ENCODE measurements at places on chromosomes 6 and 20.

DNA sequence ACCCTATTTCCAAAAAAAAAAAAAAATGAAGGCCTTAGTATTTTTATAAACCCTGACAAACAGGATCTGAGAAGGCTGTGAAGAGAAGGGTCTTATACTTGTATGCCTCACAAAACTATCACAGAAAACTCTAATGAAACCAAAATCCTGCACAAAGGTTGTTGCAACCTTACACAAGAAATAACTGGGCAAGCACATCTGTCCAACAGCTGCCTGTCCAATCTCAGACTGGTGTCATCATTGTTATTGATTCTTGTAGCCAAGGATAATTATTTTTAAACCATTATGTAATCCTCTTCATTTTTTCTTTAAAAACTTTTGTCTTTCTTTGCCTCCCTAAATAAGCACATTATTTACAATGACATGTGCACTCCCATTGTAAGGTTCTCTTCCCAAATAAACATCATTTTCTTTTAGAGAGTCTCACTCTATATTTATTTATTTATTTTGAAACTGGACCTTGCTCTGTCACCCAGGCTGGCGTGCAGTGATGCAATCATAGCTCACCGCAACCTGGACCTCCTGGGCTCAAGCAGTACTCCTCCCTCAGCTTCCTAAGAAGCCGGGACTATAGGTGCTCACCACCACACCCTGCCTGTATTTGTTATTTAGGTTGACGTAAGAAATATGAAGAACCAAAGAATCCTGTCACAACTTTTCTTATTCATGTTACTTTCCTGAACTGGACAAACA, 697.1 kb downstream of the DOK5 start:
- DNase-seq, result no peak

DNA sequence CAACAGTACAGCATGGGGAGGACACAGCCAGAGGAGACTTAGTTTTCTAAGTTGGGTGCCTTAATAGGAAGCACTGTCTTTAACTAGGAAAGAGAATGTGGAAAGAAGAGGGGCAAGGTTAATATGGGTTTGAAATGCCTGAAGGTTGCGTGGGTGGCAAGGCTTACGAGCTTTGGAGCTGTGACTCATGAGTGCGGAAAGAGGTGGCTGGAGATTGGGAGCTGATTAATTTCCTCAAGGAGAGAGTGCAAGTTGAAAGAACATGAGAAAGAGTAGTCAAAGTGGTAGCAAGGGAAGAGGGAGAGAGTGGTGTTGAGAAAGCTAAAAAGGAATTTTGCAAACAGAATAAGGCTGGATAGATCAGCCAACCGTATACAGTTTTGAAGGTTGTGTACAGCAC, 315.1 kb upstream of the PRND start:
- DNase-seq, result peak; percentile 42

DNA sequence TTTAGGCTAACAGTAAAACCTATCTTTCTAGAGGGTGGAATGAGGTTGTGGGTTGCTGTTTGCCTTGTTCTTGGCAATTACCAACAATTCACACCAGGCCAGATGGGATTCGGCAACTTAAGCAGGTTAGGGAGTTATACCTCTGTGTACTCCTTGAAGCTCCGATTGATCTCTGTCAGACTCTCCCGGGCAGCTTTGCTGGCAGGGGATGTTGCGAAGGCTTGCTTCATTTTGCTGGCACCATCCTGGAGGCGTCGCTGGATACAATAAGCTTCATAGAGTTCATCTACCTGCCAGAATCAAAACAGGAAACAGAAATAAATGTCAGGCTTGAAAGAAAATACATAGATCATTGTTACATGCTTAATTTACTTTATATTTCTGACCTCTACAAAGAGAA, 66.4 kb upstream of the ARMH2 start:
- DNase-seq, result no peak

GRCh38 chr20:33481431-33481941, 8.4 kb upstream of the CBFA2T2 start:
- no peak for DNase-seq

GRCh38 chr20:24033151-24033550, 44.6 kb upstream of the GGTLC1 start:
- DNase-seq, result no peak

GRCh38 chr6:146865756-146866379, 267.1 kb downstream of the ADGB start:
- no peak for DNase-seq

DNA sequence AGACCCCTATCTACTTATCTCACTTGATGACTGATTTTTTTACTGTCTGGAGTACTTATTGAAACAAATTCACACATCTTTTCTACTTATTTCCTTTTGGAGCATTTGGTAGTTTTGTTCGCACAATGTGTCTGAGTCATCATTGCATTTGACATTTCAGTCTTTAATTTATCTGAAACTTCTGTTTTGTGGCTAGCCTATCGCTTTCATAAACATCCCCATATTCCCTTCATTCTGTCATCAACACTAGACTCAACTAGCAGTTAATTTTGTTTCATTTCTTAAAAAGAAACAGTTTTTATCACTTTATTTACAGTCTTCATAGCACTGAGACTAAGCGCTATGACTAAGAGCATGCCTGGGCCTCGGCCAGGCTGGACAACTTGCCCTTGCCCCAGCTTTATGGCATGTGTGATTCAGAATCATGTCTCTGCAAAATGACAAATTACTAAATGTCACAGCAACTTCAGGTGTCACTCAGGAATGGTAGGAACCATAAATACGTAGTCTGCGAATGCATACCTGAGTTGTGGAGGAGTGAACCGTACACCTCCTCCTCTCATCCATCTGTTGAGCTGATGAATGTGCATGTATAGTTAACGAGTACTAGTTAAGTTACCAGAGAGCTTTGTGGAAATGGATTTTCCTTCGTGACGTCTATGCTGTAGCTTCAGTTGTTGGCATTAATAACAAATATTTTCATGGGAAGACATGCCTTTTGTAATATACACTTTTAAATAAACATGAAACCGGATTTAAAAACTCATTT, 16.2 kb downstream of the L3MBTL3 start:
- peak; percentile 84 for DNase-seq

DNA sequence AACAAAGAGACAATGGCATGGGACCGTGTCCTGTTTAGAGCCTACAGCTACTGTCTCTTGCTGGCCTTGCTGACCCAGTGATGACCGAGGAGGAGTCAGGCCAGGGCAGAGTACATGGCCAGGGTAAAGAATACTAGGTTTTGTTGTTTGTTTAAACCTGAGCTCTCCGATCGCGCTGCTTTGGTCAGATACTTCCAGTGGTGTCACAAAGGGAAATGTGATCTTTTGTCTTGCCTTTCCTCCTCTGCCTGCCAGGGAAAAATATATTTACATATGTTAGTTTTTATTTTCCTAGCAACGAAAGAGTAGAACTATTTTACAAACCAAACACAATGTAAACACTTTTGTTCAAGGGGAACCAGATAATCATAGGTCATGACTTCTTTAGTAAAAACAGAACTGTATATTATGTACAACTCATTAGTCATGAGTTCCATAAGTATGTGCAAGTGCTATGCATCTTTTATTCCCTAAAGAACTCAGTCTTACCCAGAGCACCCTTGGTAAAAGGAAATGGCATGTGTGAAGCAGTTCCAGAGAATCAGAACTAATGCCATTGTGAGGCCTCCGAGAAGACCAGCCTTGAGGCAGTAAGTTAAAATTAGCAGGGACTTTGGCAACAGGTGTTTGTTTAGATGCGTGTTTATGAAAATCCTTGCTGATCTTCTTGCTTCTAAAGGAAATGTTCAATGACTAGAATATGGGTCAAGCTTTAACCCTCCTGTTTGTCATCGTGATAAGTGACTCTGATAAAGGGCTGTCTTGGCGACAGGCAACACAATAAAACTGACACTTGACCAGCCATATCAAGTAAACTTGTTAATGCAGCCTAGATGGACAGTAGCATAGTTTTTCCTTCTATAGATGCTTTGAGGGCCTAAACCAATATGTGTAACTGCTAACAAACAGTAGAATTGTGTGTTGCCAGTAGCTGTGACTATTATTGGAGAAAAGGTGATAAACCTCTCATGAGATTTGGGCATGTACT, 204.6 kb downstream of the NKAIN2 start:
- no peak for DNase-seq

DNA sequence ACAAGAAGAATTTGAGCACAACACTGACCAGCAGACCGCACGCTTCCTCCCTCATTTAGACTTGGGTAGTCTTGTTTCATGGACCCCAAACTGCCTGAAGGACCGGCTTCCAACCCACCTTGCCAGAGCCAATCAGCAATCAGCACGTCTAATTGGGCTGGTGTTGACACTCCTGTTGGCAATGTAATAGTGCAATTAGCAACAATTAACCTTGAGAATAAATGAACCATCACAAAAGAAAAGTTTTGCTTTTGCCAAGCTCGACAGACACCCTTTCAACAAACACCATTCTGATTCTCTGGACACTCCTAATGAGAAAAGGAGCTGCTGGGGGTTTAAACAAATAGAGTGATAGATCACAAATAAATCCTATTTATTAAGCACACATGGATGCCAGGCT, 61.0 kb downstream of the EDN3 start:
- no peak for DNase-seq

GRCh38 chr6:130890521-130890971, 63.3 kb downstream of the SMLR1 start:
- DNase-seq, result peak; percentile 75

GRCh38 chr6:24980507-24981385, 45.0 kb upstream of the RIPOR2 start:
- peak; percentile 36 for DNase-seq

- DNase-seq, result no peak
Observed at GRCh38 chr6:25136854-25137253, 142.3 kb upstream of the CARMIL1 start.

DNA sequence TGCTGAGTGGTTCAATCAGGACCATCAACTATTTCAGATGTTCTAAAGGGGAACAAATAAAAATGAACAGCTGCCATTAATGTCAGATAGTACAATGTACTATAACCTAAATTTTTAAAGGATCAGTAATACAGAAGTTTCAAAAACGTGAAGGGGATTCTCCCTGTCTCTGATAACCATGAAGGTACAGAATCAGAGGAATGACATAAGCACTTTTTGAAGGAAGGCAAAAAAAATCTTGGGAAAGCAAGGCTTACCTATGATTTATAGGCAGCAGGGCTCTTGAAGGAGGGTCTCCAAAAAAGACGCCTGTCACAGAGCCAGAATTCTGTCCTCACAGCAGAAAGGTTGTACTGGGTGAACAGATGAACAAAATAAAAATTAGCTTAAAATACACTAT, 20.1 kb downstream of the DEK start:
- DNase-seq, result no peak

DNA sequence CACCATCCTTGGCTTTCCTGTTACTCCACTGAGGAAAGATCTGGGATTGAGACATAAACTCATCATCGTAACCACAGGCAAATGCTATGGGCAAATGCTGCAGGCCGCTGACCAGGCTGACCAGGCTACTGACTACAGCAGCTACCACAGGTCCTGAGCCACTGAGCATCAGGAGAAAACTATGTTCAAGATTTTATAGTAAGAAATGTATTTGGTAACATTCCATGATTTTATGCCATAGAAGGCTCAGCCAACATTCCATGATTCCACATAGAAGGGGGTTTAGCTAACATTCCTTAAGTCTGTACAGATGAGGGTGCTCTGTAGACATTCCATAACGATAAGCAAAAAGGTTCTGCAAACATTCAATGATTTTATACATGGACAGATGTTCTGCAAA, 16.1 kb upstream of the B4GALT5 start:
- peak; percentile 66 for DNase-seq

GRCh38 chr6:106801256-106801655, 171.9 kb downstream of the QRSL1 start:
- DNase-seq, result no peak

GRCh38 chr6:135854799-135855198, 3.3 kb downstream of the PDE7B start:
- no peak for DNase-seq

DNA sequence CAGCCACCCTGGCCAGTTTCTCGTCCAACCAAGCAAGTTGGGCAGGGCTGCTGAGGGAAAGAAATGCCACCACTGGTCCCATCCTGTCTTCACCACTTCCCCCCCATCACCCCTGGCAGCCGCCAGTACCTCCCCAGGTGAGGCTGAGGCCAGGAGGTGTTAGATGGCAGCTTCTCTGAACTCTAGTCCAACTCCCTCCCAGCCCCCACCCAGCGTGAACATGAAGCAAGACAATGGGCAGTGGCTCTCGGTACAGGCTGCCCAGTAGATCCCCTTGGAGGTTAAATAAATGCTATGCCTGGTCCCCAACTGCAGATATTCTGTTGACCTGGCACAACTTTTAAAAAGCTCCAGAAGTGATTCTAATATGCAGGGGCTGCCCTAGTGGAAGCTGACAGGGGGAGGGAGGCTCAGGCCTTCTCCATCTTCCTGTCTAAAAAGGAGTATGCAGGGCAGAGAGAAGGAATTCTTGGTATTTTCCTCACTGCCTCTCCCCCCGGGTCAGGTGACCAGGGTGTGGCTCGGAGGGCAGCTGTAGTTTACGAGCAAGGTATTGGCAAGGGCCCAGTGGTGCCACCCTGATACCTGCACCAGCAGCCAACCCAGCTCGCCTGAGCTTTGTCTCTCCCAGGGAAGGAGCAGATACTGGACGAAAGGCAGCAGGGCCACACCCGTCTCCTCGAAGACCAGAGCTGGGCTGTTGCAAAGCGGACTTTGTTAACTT, 25.7 kb downstream of the KCNK5 start:
- DNase-seq, result no peak

DNA sequence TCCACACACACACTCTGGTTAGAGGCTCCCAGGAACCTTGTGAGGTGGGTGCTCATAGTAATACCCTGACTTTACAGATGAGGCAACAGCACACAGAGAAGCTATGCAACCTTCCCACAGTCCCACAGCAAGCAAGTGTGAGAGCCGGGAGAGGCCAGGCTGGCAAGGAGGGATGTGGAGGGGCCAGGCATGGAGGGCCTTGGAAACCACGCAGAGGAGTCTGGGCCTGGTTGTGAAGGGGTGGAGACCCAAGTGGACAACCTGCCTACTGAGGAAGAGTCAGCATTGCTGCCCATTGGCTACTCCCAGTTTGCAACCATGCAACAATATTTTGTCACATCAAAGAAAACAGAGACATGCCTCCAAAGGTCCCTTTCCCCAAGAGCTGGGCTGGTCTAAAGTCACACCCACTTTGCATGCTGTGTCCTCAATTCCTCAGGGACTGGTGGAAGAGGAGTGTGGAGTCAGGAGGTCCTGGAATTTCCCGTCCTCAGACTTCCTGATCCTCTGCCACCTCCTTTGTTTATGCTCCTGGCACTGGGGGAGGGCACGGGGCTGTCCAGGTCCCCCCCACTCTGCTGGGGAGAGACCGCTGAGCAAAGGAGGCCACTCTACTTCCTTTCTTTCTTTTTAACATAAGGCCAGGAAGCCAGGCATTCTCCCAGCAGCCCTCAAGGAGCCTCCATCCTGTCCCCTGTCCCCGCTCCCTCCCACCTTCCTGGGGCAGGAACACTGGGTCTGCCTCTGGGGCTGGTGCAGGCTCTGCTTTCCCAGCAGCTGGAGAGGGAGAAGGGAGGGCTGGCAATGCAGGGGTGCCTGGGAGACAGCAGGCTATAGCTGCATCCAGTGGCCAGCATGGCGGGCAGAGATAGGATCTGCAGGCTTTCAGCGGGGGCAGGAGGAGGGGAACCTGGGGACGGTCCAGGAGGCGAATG, 68.3 kb downstream of the NOL4L start:
- DNase-seq, result no peak

GRCh38 chr6:44564906-44565524, 177.5 kb downstream of the CDC5L start:
- no peak for DNase-seq
